ENCODE measurements at places on chromosomes 12 and 14. TPM values are rescaled to one million over a fixed set of nuclear protein-coding genes. Genes with fewer than 3 reads are reported as not detected.

The RACGAP1 gene
- total RNA-seq = 86.5 TPM

The IL31 gene
- total RNA-seq = not detected

The PTPN21 gene
- total RNA-seq = 5.9 TPM

The TTC8 gene
- 10.8 TPM for total RNA-seq

The LGR5 gene
- total RNA-seq = not detected

GRCh38 chr12:74317078-74317601 is 220.5 kb upstream of the ATXN7L3B start:
- no peak for DNase-seq

GRCh38 chr14:102418169-102418852 is 55.6 kb downstream of the TECPR2 start:
- DNase-seq = no peak

DNA sequence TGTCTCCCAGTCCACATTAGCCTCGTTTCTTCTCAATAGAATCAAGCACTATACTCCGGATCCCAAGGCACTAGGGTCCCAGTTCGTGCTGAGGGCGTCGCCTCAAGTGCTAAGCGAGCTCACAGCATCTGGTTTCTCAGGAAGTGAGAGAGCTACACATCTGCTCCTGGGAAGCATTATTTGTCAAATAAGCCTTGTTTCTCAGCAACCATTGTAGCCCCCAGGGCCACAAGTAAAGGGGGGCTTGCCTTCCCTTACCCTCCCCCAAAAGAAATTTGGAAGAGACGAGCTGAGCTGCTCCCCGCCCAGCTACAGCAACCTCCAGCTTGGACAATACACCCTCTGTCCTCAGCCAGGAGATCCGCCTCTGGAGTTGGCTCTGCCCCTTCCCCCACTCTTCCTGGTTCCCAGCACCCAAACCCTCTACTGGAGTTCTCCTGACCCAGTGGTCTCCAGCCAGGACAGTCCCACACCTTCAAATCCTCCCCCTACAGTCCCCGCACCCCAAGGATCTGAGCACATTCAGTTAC is 5.7 kb upstream of the TNS2 start:
- no peak for DNase-seq

GRCh38 chr12:47938093-47938492 is 25.3 kb upstream of the TMEM106C start:
- no peak for DNase-seq

DNA sequence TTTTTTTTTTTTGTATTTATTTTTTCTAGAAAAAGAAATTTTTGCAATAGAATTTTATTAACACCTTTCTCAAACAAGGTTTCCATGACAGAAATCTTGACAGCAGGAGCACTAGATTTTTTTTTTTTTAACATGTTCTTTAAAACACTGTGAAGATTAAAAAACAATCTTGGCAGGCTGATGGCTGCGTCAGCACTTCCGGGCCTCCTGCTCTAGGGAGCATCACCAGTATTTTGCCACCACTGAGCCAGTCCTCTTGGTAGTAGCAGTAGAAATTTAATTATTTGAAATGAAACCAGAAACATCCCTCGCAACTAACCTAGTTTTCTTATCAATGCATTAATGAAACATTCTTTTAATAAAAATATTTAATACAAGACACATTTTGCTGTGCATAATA is 99.6 kb downstream of the APAF1 start:
- no peak for DNase-seq

GRCh38 chr14:64476438-64476837 is 11.1 kb downstream of the AKAP5 start:
- no peak for DNase-seq

- DNase-seq = no peak
These were observed 918 bp downstream of the RNASE1 start for GRCh38 chr14:20801726-20802125.

GRCh38 chr14:52950410-52950897 is 396 bp downstream of the FERMT2 start:
- DNase-seq = no peak

DNA sequence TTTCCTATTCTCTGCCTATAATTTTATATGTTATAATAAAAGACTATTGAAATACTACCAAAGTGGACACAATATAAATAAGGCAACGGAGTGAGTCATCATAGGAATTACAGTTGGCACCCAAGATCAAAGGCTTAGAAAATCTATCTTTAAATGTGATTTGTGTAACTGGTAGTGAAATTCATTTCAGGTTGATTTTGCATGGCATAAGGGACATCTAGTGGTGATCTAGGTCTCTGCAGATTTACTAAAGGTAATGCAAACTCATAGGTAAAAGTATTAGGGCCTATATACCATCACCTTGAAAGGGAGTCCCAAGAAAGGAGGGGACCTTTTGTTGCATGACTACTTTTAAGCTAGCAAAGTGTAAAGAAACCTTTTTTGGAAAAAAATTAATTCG is 527.2 kb downstream of the NRXN3 start:
- peak; percentile 7 for DNase-seq

- no peak for DNase-seq
These were observed 268.1 kb downstream of the EGLN3 start for GRCh38 chr14:33682760-33683159.

GRCh38 chr14:104689109-104689880 is at the start of gene INF2:
Gene INF2, plus strand, starts transcription at chr14:104689618. Its CDS starts 11,748 bp downstream, at chr14:104701366.
- no peak for DNase-seq

DNA sequence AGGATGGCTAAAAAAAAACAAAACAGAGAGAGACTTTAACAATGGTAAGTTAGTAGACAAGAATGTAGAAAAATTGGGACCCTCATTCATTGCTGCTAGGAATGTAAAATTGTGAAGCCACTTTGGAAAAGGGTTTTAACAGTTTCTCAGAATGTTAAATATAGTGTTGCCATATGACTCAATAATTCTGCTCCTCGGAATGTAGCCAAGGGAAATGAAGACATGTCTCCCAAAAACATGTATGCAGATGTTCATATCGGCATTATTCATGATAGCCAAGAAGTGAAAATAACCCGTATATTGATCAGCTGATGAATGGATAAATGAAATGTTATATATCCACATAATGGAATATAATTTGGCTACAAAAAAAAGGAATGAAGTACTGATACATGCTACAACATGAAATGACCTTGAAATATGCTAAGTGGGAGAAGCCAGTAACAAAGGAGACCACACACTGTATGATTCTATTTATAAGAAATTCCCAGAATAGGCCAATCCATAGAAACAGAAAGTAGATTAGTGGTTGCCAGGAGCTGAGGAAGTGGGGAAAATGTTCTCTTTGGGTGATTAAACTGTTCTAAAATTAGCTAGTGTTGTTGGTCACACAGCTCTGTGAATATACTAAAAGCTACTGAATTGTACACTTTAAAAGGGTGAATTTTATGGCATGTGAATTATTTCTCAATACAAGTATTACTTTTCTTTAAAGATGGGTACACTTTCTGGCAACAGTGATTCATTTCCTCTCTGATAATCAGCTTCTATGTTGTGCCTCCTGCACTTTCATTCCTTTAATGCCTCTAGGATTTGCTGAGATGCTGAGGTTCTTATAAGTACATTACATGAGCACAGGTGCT is 132.5 kb downstream of the DAAM1 start:
- DNase-seq = no peak

- DNase-seq = no peak
These were observed 11.3 kb upstream of the CHPT1 start for GRCh38 chr12:101686176-101686575.

DNA sequence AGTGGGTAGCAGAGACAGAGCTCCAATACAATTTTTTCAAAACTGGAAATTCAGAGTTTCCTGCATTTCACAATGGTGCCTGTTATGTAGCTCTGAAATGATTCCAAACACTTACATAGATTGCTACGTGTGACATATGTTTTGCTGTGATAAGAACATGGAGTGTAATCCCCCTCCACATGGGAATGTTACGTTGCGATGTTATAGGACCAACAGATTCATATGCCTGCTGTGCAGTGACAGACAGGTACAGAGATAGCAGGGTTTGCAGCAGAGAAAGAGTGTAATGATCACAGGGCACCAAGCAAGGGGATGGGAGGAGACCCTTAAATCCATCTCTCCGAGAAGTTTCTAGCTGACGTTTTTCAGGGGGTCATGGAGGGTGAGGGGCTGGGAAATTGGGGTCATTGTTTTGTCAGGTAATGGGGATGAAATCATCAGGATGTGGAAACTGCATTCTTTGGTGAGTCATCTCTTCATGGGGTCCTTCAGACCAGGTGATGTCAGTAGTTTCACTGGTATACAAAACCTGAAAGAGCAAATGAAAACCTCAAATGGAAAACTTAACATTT is 76.6 kb upstream of the OSBPL8 start:
- DNase-seq = no peak

GRCh38 chr12:40146800-40147797 is 41.2 kb upstream of the SLC2A13 start:
- no peak for DNase-seq

GRCh38 chr14:100670017-100670752 is 56.5 kb upstream of the DLK1 start:
- DNase-seq = no peak

DNA sequence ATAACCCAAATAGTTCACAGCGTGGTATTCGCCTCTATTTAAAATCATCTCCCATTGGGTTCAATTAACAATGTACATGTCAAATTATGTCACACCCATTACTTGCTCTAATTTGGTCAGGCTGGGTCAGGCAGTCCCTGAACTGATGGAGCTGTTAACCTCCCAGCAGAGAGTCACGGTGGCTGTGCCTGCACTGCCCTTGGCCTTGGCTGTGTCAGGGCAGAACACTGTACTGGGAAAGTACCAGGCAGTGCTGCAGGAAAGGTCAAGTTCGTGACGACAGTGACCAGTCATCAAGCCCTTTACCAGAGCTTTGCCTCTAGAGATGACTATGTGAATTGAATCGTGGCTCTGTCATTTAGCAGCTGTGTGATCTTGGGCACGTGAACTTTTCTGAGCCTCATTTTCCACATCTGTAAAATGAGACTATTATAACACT is 100.0 kb downstream of the ARF6 start:
- no peak for DNase-seq

- DNase-seq = no peak
These were observed 53.3 kb downstream of the WDR20 start for GRCh38 chr14:102192840-102193502.

DNA sequence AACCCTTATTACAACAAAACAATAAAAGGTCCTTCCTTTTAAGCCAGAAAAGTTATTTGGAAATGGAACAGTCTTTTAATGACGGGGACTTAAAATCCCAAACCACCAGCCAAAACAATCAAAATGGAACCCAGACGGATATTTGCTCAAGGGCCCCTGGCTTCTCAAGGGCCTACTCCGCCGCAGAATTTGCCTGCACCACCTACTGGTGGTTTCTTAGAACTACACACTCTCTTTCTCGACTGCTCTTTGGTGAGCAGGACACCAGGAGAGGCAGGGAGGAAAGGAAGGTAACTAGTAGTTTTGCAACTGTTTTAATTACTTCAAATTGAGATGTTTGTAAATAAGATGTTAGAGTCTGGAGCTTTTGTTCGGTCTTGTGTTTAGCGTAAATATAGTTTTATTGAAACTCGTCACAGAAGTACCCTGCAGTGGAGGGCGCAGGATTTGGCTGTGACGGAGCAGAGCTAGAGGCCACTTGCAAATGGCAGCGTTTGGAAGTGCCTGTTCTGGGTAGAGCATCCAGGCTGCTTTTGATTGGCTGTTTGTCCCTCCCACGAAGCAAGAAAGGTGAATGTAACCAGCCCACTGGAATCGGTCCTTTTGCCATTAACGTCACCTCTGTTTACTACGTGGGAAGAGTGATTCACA is 238.5 kb downstream of the CACNA1C start:
- no peak for DNase-seq

DNA sequence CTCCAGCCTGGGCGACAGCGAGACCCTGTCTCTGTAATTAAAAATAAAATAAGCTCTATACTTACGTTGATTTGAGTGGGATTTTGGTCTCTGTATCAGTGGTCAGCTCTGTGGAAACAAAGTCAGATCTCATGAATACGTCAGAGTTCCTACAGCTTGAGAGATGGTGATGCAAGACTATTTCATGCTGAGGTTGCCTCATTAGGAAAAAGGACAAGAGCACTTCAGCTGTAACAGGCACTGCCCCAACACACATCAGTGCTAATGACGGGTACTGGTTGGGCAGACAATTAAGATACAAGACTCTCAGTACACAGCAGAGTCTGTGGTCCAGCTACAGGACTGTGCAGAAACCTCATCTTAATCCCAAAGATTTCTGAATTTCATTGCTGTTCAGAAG is 246.4 kb upstream of the AMIGO2 start:
- no peak for DNase-seq

- no peak for DNase-seq
These were observed 279.3 kb upstream of the PDE3A start for GRCh38 chr12:20089077-20089476.

DNA sequence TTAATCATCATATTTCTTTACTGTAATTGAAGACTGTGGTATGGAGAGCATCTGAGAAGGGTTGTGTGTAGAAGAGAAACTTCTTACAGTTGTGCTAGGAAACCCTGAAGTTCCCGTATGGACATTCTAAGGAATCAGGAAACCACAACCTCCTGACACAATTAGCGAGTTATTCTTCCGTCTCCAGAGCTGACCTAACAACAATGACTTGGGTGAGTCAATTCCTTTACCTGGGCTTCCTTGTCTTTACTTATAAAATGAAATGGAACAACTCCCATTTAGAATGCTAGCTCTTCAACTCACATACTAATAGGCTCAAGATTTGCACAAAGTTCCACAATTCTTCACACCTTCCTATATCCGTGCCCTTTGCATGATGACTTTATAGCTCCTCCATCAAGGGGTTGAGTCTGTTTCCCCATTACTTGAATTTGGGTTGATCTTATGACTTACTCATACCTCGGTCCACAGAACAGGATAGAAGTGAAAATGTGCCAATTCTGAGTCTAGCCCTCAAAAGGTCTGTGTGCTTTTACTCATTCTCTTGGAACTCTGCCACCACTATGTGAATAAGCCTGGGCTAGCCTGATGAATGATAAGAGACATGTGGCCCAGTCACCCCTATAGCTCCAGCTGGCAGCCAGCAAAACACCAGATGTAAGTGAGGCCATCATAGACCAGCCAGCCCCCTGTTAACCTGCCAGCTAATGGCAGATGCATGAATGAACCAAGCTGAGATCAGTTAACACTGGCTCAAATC is 459.4 kb downstream of the ETNK1 start:
- DNase-seq = peak; percentile 88

GRCh38 chr14:47662466-47662865 is 12.9 kb downstream of the MDGA2 start:
- DNase-seq = no peak

DNA sequence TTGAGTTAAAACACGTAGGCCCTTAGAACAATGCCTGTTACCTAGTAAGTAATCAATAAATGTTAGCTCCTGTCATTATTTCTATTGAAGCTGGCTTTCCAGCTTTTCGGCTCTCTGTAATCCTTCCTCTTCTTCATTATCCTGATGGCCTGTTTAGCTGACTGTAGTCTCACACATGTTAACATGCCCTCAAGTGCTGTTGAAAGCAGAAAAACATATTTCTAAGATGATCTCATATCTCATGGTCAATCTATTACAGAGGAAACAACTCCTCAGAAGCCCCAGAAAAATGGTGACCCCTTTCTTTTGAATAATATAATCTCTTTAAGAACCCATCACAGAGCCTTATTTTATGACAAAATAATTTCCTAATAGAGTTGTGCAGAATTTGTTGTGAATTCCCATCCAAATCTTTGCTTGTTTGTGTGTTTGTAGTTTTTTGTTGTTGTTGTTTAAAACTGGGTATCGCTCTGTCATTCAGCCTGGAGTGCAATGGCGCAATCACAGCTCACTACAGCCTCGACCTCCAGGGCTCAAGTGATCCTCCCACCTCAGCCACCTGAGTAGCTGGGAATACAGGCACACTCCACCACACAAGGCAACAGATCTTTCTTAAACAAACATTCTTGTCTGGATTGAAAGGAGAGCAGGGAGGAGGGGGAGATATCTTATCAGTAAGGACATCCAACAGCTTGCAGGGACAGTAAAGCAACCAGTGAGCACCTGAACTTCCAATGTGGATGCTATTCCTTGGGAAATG is 242.5 kb upstream of the CAND1 start:
- no peak for DNase-seq

All from epithelial cell of proximal tubule (primary cell).